ENCODE measurements at places on chromosomes 6 and 20.

DNA sequence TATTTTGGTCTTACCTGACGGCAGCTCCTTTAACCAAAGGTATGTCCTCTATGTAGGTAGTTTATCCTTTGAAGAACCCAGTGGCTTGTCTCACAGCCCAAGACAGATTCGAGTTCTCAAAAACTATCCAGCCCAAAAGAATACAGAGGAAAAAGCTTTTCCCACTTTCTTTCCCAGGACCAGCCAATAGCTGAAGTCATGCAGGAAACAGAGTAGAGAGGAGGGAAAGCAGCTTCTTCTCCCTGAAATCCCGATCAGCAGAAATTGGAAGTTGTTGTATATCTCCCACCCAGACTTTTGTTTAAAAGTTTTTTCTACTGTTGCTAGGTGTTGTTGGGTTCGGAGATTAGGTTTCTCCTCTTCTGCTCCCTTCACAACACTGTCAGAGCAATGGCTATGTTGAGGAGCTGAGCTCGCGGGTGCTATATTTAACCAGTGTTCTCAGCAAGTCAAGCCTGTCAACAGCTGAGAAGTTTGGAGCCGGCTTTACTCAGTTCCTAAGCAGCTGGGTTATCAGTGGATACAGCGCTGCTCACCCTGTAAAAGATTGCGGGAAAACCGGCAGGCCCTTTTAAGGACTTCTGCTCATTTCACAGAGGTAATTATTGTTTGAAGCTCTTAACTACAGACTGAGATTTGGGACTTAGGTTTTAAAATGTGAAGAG lies at the start of gene FILIP1:
Gene FILIP1, minus strand, starts transcription at position 401 of the 665 bp plus-strand sequence. CDS start 78,828 bp downstream, outside the sequence.
- no peak for DNase-seq

DNA sequence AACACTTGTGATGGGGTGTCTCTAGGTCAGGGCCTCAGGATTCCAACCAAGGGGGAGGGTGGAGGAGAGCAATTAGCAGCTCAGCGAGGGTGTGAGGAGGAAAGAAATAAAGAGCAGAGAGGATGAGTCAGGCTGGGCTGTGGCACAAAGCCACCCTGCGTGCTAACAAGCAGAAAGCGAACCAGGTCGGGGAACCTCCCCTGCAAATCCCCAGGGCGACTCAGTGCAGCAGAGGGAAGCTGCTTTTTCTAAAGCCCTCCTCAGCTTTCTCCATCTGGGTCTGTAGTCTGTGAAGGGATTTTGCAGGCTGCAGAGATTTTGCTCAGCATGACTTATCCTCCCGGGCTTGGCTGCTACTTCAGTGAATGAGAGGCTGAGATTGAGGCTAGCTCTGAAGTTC lies 6.6 kb upstream of the SPO11 start:
- DNase-seq: no peak

GRCh38 chr6:131129689-131130553 lies 5.3 kb upstream of the AKAP7 start:
- DNase-seq: no peak

DNA sequence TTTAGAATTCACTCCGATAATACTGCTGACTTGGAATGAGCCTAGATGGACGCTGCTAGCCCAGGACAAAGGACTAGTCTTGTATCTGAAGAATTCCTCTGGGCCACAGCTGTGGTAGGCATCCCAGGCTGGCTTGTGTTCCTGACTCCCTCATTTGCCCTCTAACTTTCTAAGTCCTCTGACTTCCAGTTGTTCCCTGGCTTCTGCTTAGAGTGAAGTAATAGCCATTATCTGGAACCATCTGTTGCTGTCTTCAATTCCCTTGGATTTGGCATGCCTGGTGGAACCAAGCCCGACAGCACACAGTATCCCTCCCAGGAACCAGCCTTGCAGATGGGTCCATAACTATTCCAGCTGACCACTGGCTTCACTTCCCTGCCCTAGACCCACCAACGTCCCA lies 376.0 kb downstream of the SYNE1 start:
- no peak for DNase-seq

- DNase-seq: no peak
Observed at GRCh38 chr6:43328528-43328927, 19.9 kb upstream of the CRIP3 start.

GRCh38 chr6:92361990-92362389 lies 1057.4 kb downstream of the EPHA7 start:
- DNase-seq: no peak

DNA sequence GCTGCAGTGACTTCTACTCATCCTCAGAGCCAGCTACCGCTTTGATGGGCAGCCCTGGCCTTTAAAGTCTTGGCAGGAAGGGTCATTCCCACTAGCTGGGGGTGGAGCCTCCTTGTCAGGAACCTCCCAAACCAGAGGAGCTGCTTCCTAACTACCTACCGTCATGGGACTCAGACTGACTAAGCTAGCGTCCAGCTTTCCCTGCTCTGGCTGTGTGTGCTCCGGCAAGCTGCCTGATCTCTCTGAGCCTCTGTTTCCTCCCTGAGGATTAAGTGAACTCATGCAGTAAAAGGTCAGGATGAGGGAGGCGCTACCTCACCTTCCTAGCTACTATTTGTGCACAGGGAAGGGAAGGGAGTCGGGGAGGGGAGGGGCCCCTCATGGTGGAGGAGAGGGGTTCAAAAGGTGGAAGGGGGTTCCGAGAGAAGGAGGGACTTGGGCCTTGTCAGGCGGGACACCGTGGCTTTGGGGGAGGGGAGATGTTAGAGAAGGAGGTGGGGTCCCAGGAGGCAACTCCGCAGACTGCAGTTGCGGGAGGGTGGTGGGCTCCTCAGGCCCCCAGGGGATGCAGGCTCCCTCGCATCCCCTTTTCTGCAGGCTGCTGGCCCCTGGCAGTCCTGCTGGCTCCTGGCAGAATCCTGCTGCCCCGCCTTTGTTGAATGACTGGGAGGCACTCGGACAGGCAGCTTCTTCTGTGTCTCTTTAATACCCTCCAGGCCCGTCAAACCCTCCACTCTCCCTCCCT lies 9.8 kb downstream of the DUSP15 start:
- DNase-seq: no peak

DNA sequence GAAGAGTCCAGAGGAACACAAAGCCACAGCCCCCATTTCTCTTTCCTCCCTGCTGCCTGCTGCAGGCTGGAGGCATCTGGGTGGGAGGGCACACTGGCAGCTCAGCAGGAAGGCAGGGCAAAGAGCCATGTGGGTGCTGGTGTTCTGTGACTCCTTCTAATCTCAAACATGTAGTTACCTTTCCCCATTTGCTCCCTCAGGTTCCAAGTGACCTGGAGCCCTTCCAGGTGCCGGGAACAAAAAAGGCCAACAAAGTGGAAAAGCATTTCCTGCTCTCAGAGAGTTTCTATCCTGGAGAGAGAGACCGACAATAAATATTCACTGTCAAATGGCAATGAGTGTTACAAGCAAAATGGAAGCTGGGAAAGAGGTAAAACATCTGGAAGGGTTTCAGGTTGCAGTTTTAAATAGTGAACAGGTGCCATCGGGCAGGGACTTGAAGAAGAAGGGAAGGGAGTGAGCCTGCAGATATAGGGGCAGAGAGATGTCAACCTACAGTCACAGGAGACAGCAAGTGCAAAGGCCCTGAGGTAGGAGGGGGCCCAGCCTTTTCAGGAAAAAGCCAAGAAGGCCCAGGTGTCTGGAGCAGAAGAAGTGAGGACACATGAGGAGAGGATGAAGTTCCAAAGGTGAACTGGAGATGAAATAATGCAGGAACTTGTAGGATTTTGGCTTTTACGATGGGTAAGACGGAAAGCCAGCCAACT lies 43.6 kb upstream of the IYD start:
- DNase-seq: no peak

DNA sequence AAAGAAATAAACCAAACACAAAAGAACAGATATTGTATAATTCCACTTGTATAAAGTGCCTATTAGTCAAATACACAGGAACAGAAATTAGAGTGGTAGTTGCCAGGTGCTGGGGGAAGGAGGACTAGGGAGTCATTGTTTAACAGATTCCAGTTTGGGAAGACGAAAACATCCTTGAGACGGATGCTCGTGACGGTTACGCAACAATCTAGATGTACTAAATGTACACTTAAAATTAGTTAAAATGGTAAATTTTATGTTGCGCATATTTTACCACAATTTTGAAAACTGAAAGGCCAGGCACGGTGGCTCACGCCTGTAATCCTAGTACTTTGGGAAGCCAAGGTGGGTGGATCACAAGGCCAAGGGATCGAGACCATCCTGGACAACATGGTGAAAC lies 111.0 kb downstream of the PKHD1 start:
- DNase-seq: no peak

DNA sequence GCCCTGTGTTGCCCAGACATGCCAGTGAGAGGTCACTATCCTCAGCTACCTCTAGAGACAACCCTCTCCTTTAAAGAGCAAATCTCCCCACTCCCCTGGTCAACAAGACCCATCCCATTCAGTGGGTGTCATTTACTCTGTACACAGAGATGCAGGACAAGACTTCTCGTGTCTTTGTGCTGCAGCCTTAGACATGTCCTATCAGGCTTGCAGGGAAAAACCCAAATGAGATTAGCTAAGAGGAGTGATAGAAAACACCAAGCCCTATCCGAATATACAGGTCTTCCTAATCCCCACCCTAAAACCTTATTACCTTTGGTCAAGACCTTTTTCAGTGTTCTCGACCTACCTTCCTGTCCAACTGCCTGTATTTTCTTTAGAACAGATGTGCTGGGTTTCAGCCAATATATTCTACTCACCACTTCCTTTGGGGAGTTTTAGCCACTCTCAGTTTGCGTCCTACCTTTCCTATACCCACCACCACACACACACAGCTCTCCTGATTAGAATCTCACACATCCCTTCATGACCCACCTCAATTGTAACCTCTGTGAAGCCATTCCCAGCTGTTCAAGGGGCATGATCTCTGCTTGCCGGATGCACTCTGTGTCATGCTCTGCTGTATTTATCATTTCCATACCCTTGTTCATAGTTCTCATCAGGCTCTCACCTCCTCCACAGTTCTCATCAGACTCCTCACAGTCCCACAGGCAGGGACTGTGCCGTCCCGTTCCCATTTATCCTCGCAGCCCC lies 39.7 kb downstream of the TRAM2 start:
- DNase-seq: peak; percentile 71

DNA sequence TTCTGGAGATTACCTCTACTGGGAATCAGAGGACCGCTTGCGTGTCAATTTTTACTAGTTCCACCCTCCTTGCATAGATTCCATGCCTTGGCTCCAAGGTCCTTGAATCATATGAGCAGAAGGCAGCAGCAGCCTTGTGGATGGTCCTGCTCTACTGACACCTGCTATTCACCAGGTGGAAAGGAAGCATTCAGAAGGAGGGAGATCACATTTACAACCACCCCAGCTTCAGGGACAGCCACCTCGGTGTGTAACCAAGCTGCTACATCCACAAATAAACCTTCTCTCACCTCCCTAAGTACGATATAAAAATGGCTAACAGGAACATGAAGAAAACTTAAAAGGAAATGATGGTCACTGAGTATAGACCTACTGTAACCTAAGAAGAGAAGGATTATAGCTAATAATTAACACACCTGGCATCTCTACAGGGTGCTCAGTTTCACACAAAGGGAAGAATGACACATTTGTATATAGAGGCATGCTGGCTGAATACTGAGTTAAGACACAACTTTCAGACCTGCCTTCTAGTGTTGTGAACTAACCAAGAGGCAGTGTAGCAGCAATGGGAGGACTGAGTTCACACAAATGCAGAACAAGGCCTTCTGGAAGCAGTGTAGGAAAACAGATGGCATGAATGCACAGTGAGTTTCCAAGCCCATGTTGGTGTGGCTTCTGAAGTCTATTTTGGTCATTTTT lies 46.3 kb upstream of the SRPK1 start:
- no peak for DNase-seq

- no peak for DNase-seq
Observed at GRCh38 chr6:153729189-153729588, 309.9 kb upstream of the OPRM1 start.

- DNase-seq: no peak
Observed at GRCh38 chr20:19211661-19212468, 577 bp upstream of the SLC24A3 start.

DNA sequence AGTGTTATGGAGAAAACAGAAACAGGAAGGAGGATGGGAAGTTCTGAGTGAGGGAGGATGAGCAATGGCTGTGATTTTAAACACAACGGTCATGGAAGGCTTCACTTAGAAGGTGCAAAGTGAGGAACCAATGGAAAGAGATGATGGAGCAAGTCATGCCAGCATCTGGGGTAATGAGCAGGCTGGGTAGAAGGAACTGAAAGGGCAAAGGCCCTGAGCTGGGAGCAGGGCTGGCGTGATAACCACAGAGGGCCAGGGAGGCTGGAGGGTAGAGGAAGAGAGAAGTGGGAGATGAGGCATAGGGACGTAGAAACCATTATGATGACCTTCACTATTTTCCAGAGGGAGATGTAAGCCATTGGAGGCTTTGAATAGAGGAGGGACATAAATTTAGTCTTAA lies 43.6 kb downstream of the NHLRC1 start:
- DNase-seq: no peak

GRCh38 chr6:109978174-109979032 lies at the start of gene GPR6:
GPR6 (plus strand) TSS chr6:109978311; CDS start chr6:109979113, 802 bp downstream.
- peak; percentile 44 for DNase-seq

GRCh38 chr6:139337830-139338229 lies 36.6 kb downstream of the CITED2 start:
- no peak for DNase-seq

GRCh38 chr20:46365487-46366220 lies 40.8 kb downstream of the ELMO2 start:
- DNase-seq: no peak
